ENCODE measurements at places on chromosomes 7 and 10.

DNA sequence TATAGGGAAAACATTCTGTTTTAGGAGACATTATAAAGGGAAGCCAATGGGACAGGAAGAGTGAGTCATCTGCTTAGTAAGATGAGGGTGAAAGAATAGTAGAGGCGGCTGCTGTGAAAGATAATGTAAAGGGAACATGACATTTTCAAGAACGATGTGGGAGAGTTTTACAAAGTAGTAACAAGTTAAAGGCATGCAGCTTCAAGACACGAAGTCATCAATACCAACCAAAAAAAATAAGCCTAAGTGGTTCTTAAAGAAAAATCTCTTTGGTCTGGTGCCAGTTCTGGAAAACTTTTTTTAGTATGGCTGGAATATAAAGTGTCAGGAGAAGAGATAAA is 6.1 kb downstream of the GSTO1 start:
- DNase-seq: no peak

- no peak for DNase-seq
Measured at GRCh38 chr7:71095266-71095860, 36.6 kb upstream of the GALNT17 start.

GRCh38 chr7:64555046-64555445 is 7.8 kb downstream of the ZNF680 start:
- no peak for DNase-seq

- DNase-seq: no peak
Measured at GRCh38 chr7:134359787-134360432, 43.2 kb upstream of the SLC35B4 start.

GRCh38 chr7:85630904-85631600 is 444.2 kb upstream of the SEMA3D start:
- DNase-seq: no peak

GRCh38 chr7:94250987-94251386 is 143.7 kb upstream of the COL1A2 start:
- no peak for DNase-seq

- no peak for DNase-seq
Measured at GRCh38 chr10:127200646-127201045, 4.3 kb upstream of the INSYN2A start.

DNA sequence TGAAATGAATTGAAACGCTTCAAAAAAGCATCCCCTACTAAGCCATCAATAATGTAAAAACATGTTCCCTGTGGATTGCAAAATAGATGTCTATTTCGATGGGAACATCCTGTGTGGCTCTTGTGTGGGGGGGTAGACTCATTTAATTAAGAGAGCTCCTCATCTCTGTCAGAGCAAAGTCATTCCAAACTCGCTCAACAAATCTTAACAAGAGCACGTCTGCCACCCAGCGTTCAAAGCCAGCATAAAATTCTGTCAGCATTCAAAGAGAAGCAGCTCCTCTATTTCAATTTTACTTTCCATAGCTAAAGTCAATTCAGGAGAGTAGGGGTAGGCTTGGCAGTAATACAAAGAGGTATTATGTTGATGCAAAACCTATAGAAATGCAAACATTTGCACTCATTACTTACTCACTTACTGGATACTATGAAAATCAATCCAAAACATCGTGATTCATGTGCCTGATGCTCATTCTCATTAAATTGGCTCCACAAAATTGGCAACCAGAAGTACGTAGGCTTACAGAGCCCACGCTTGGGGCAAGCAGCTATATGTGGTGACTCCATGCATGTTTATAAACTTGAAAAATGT is 114.9 kb downstream of the IPMK start:
- no peak for DNase-seq

GRCh38 chr7:123727071-123727837 is 21.5 kb downstream of the WASL start:
- DNase-seq: no peak

- DNase-seq: no peak
Measured at GRCh38 chr7:112023786-112024185, 182.4 kb downstream of the DOCK4 start.

GRCh38 chr7:532379-533143 is 12.9 kb upstream of the PDGFA start:
- DNase-seq: no peak

DNA sequence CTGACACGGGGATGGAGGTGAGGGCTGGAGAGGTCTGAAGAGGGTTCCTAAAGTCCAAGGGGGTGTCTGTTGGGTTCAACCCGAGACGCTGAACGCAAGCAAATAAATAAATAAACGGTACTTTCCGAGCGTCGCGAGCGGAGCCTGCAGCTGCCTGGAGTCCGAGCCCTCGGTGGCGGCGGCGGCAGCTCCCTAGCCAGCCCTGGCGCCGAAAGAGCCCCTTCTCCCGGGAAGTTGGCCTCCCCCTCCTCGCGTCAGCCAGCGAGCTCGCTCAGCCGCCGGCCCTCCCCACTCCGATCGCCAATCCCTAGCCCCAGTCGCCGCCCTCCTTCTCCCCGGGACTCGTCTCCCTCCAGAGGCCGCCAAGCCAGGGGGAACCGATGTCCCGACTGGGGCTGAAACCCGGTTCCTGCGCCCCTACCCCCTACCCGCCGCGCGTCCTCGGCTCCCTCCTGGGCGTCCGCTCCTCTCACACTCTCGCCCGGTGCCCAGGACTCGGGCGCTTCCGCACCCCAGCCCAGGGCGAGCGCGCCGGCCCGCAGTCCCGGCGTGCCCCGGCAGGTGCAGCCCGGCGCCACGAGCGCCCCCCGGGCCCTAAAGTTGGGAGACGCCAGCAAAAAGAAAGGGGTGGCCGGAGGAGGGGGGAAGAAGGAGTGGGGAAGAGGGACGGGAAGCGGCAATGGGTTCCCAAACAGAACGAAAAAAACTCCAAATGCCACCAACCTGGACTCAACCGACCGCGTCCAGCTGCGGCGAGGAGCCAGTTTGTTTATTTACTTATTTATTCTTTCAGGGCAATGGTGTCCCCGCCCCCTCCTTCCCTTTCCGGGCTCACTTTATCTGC is at the start of gene GFRA1:
TSS of gene GFRA1 (minus strand) at position 767 of the 844 bp plus-strand sequence. CDS start 1,177 bp downstream, outside the sequence.
- no peak for DNase-seq

- DNase-seq: no peak
Measured at GRCh38 chr7:124497176-124497575, 268.4 kb downstream of the GPR37 start.

GRCh38 chr7:148807436-148807835 is 76.7 kb downstream of the EZH2 start:
- DNase-seq: no peak

GRCh38 chr10:116526219-116526618 is 19.5 kb upstream of the PNLIP start:
- no peak for DNase-seq

- no peak for DNase-seq
Measured at GRCh38 chr7:152395112-152395511, 40.7 kb downstream of the KMT2C start.

- DNase-seq: no peak
Measured at GRCh38 chr10:31952066-31952465, 23.4 kb upstream of the ARHGAP12 start.

DNA sequence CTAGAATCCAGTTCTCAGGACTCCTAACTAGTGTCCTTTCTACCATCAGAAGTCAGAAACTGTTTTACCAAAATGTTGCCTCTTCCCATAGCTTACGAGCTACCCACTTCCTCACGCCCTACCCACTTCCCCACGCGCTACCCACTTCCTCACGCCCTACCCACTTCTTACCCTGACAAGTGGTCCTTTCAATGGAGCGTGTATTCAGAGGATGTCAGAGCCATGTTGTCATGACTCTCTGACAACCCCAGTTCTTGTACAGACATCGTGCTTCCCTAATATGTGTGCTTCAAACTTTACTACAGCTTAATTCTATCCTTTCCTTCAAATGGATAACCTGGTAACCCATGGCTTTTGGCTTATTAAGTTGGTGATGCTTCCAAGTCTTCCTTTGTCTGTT is 84.8 kb upstream of the PHF14 start:
- no peak for DNase-seq

DNA sequence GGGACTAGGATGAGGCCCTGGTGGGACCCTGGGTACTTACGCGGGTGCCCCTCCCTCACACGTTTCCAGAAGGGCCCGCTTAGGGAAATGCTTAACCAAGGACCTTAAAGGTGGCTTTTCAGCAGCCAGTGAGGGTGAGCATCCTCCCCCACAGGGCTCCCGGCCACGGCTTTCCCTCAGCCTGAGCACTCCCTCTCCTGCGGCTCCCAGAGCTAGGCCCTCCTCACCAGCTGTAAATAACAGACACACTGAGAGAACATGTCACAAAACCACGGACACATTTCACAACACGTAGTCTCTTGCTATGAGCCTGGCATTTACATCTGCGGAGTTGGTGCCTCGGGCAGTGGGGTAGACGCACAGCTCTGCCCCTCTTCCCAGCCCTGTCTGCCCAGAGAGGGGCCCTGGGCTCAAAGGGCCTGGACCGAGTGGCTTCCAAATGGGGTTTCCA is 25.2 kb downstream of the GRID1 start:
- no peak for DNase-seq

GRCh38 chr10:117424883-117425649 is 49.8 kb upstream of the PDZD8 start:
- DNase-seq: no peak

DNA sequence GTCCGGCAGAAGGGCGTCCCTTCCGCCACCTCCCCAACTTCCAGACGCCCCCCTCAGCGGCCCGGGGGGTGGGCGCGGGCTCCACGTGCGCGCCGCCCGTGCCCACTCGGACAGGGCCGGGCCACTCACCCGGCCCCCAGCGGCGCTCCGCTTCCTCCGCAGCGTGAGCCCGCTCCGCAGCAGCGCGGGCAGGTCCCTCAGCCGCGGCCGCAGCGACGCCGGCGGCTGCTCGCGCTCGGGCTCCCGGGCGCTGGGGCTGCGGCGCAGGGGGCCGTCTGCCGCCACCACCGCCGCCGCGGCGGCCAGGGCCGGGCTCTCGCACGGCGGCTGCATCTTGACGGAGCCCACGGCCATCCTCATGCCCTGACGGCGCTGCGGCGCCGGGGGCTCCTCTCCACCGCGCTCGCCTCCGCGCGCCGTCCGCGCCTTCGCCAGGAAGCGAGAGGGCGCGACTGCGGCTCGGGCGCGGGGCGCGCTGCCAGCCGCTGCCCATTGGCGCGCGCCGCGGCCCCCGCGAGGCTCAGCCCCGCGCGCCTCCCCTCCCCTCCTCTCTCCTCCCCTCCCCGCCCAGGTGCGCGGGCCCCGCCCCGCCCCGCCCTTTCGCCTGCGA is at the start of gene RAPGEF5:
TSS of gene RAPGEF5 (minus strand) at position 454 of the 610 bp plus-strand sequence. CDS start at position 360, 94 bp downstream.
- no peak for DNase-seq

DNA sequence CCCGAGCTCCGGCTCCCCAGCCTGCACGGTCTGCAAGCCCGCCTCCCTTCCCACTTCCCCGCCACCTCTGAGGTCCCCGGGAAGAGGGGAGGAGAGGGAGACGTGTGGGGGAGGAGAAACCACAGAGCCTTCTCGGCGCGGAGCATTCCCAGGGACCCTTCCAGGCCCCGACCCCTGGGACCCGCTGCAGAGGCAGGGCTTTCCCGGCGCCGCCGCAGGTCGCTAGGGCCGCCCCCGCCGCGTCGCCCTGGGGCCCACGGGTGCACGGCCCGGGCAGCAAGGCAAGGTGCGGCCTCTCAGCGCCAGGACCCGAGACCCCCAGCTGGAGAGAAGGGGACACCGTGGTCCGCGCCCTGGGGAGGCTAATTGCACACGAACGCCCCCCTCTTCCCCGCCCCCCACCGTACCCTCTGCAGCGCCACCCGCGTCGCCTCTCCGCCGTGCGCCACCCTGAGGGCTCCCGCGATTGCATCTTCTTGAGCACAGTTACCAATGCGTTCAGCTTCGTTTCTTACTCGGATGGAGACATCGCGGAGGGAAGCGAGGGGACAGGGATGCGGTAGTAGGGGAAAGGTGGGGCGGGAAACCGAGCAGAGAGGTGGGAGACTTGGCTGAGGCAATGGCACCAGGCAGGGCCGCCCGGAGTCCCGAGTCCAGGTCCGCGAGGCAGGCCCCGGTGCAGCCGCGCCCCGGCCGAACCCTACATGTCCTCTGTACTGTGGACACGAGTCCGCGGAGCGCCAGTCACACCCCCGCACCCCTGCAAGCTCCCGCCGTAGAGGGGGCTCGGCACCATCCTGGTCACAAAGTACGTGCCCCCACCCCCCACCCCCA is 28.9 kb downstream of the SKIDA1 start:
- DNase-seq: no peak

- no peak for DNase-seq
Measured at GRCh38 chr10:48487244-48487643, 117.6 kb downstream of the ARHGAP22 start.

DNA sequence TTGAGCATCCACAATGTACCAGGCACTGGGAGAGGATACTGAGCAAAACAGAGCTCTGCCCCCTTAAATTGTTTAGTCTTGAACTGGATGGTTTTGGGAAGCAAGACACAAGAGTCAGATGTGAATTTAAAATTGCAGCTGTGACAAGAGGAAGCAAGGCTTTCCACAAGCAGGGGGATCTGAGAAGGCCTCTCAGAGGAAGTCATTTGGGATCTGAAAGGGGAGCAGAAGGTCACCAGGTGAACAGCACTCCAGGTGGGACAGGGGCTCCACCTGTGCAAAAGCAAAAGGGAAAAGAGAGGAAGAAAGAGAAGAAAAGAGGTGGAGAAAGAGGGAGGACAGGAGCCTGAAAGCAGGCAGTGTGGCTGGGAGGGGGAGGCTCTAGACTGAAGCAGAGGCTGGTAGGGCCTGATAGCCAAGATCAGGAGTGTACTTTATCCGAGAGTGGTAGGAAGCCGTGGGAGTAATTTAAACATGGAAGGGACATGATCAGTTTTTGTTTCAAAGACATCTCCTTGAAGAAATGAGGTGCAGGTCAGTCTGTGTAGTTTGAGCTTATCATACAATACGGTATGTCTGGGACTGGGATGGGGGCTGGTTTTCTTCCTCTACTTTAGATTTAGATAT is 76.1 kb upstream of the DUSP5 start:
- no peak for DNase-seq

- DNase-seq: no peak
Measured at GRCh38 chr10:66823301-66823700, 102.5 kb upstream of the LRRTM3 start.

DNA sequence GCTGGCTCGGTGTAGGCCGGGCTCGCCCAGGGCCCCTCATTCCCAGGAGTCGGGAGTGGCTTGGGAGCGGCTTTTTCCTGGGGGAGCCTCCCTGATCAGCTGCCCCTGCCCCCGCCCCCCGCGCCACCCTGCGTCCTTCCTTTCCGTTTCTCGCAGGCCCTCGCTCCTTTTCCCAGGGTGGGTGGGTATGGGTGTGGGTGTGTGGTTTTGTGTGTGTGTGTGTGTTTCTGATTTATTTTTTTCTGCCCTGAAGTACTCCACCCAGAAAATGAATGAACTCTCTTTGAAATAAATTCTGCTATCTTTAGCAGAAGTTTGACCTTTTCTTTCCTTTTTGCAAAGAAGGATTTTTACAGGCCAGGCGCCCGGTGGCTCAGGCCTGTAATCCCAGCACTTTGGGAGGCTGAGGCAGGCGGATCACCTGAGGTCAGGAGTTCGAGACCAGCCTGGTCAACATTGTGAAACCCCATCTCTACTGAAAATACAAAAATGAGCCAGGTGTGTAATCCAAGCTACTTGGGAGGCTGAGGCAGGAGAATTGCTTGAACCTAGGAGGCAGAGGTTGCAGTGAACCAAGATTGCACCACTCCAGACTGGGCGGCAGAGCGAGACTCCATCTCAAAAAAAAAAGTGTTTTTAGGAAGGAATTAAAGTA is 30.0 kb upstream of the AP5Z1 start:
- no peak for DNase-seq
